Stimulated activated naive B cell treated with anti-CD40 and anti-IgM and Interleukin-4, amounts not matched to agents 10 μg/mL and 1 μg/mL and 100 μg/mL, for 72 hours (primary cell): ENCODE measurements at places on chromosomes 4 and X.

DNA sequence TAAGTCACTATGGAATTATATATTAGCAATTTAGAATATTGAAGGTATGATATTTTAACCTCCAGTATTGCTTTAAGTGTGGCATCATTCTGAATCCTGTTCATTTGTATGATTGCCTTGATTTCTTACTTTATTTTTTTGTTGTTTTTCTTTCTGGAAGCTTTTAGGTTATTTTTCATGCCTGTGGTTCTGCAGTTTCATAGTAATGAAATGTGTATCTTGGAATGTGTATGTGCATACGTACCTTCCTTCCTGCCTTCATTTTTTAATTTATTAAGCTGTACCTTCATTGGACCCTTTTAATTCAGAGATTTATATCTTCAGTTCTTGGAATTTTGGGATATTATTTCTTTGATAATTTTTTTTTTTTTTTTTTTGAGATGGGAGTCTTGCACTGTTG lies 22.1 kb downstream of the CPEB2 start:
- no peak overlapping the region for H3K4me3 ChIP-seq
- H3K27me3 ChIP-seq = no peaks in the 10 kb centered on the region
- H3K27ac ChIP-seq = no peak overlapping the region
- H3K4me1 ChIP-seq = peaks cover 15% of the 10 kb centered on the region
- no peak for DNase-seq

DNA sequence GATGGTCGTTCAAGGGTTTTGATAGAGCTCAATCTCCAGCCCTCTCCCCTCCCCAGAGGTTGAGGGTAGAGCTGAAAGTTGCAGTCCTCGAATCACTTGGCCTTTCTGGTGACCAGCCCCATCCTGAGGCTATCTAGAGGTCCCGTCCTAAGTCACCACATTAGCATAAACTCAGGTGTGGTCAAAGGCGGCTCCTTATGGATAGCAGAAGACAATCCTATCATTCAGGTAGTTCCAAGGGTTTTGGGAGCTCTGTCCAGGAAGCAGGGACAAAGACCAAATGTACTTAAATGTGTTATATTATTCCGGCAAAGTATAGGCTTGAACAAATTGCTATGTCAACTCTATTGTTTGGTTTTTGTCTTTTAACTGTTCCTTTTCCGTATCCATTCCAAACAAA lies 30.6 kb downstream of the PDK3 start:
- peaks cover 3% of the 10 kb centered on the region for H3K36me3 ChIP-seq
- peaks cover 7% of the 10 kb centered on the region for H3K4me1 ChIP-seq
- DNase-seq = no peak
- H3K4me3 ChIP-seq = no peak overlapping the region

DNA sequence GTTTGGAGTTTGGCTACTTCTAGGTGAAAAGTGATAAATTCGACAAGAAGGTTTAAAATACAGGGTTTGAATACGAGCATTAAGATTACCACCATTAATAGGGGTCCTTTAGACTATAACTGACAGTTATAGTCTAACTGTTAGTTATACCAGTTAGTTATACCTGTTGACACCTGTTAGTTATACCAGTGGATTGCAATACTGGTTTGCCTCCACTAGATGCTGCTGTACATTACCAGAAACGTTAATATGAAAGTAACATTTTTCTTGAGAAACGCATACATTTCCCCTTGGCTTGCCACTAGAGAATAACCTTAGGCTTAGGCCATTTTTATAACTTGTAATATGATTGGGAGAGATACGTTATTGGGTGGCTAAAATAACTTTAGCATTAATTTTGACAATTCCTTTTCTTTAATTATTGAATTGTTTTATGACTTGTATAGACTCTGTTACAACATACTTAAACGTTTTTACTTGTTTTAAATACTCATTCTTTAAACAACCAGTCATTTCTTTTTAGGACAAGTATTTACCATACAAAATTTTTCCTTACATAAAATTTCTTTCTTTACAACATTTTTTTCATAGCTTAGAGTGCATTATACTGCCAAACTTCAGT lies 911.2 kb downstream of the FSTL5 start:
- no peak overlapping the region for H3K27ac ChIP-seq
- H3K36me3 ChIP-seq = no peaks in the 10 kb centered on the region
- no peak overlapping the region for H3K4me3 ChIP-seq
- no peaks in the 10 kb centered on the region for H3K4me1 ChIP-seq

DNA sequence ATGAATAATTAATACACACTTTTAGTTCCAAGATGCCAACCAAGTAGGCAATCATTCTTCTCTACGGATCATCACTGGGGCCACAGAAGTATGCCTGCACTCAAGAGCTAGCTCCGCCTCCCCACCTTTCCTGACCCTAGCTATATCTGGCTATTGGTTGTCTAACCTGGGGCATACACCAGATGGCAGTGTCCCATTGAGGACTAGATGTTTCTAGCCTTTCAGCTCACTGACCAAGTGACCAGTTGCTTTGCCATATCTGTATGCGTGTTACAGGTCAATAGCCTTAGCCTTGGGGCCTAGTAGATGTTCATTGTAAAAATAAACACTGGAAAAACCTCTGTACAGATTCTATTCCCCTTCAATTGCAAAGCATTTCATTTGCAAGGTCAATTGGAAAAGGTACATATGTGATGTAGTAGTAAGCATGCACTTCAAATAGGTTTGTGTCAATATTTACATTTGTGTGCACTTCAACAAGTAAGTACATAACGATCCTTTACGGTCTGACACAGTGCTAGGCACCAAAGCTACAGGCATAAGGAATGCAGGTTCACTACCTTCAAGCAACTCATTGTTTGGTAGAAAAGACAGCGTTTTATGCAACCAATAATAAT lies 521.7 kb downstream of the PPARGC1A start:
- H3K27me3 ChIP-seq = no peaks in the 10 kb centered on the region
- DNase-seq = no peak
- no peaks in the 10 kb centered on the region for H3K4me1 ChIP-seq
- no peak overlapping the region for H3K4me3 ChIP-seq
- no peaks in the 10 kb centered on the region for H3K36me3 ChIP-seq

DNA sequence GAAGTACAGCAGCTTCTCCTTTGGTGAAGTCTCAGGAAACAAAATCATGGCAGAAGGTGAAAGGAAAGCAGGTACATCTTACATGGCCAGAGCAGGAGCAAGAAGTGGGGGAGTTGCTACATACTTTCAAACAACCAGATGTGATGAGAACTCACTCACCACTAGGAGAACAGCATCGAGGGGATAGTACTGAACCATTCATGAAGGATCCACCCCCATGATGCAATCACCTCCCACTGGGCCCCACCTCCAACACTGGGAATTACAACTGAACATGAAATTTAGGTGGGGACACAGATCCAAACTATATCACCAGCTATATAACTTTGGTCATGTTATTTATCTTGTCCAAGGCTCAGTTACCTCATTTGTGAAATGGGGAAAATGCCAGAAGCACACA lies 159.4 kb downstream of the OPHN1 start:
- H3K36me3 ChIP-seq = no peaks in the 10 kb centered on the region
- no peaks in the 10 kb centered on the region for H3K27me3 ChIP-seq
- no peak overlapping the region for H3K4me3 ChIP-seq

DNA sequence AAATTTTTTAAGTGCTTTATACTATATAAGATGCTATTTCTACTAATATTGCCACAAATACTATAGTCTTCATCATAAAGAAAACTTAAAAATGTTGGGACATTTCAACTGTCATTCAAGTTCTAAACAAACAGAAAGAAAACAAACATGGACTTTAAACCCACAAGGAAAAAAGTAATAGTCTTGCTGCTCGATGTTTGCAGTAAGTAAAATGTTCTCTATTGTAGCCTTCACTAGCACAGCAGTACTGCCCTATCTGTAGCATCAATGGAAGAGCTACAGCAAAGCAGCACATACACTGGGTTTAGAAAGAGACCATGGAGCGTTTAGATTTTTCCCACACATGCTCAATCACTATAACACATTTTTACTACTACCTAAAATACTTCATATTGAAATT lies 146.8 kb downstream of the KLHL13 start:
- no peaks in the 10 kb centered on the region for H3K36me3 ChIP-seq
- no peaks in the 10 kb centered on the region for H3K27me3 ChIP-seq
- no peaks in the 10 kb centered on the region for H3K4me1 ChIP-seq
- no peak for DNase-seq
- no peak overlapping the region for H3K4me3 ChIP-seq

- no peak overlapping the region for H3K4me3 ChIP-seq
- DNase-seq = no peak
- H3K27ac ChIP-seq = no peak overlapping the region
- no peaks in the 10 kb centered on the region for H3K36me3 ChIP-seq
- H3K4me1 ChIP-seq = no peaks in the 10 kb centered on the region
Observed at GRCh38 chr4:23630110-23630509, 259.7 kb downstream of the PPARGC1A start.

DNA sequence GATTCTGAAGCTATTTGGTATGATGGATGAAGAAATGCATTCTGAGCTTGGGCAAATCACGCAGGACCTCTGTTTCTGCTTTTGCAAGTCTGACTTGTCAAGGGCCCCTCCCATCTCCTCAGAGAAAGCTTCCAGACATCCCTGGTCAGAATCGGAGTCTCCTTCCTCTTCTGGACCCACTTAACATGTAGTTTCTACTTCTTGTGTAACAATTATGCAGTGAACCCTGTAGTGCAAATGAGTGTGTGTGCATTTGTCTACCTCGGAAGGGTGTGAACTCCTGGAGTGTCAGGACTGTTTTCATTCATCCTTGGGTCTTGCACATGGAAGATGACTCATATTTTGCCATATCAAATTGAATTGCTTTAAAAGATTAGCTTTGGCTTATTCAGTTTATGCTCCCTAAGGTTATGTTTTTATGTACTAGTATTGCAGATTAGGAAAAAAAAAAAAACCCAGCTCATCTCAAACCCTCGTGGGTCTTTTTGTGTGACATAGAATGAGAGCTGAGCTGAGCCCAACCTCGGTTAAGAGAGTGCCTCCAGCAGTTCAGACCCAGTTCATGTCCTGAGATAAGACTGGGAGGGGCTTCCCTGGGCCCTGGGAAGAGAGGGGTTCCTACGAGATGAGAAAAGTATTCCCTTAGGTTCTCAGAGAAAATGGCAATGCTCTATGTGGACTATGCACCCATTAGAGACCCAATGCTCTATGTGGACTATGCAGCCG lies 61.1 kb upstream of the RPL34 start:
- no peak overlapping the region for H3K27ac ChIP-seq
- H3K27me3 ChIP-seq = no peaks in the 10 kb centered on the region
- peaks cover 10% of the 10 kb centered on the region for H3K36me3 ChIP-seq
- H3K4me1 ChIP-seq = peaks cover 32% of the 10 kb centered on the region

- H3K4me1 ChIP-seq = peaks cover 15% of the 10 kb centered on the region
- no peaks in the 10 kb centered on the region for H3K36me3 ChIP-seq
- no peak overlapping the region for H3K27ac ChIP-seq
Observed at GRCh38 chr4:148048598-148048997, 316.7 kb downstream of the ARHGAP10 start.
